ENCODE measurements at places on chromosomes 16 and 17.

DNA sequence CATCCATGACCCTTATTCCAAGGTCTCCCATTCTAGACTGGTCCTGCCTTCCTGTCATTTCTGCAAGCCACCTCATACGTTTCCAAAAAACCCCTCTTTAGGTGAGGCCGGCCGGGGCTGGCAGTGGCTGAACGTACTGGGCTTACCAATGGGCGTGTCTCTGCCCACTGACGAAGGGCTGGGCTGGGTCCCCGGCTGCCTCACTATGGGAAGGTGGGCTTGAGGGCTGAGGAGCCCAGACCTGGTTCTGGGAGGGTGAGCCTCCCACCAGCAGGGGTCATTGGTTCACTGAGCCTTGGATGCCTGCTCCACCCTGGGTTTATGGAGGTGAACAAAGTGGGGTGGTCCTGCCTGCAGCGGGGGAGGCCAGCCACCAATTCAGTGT is 19.9 kb downstream of the KDM8 start:
- DNase-seq = no peak

DNA sequence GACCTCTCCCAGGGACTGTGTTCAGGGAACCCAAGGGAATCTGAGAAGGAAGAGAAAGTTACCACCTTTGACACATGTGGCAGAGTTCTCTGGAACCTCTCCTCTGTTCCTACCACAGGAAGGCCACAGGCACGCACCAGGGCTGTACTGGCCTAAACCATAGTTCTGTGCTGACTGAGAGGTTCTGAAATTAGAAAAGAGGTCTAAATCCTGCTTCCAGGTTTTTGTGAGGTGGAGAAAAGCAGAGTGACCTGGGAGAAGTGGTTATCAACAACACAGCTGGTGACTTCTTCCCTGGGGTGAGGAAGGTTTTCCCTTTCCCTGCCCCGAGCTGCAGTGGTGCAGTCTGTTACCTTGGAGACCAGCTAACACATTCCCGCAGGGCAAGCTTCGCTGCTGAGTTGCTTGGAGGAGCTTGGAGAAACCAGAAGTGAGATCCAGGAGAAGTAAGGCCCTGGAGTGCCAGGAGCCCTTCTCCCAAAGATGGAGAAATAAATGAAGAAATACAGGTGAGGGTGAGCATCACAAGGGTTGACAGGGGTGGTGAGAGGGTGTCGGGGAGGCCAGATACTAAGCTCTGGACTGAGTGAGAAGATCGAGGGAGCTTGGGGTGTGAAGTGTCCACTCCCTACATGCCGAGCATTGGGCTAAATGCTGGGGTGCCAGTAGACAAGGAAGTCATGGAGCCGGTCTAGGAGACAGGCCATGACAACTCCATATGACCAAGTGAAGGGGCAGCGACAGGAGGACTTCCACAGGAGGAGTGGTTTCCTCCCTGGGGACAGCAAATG is at the start of gene VWA3A:
VWA3A (plus strand) TSS at position 399 of the 791 bp plus-strand sequence; CDS start at position 496, 97 bp downstream.
- peak; percentile 50 for DNase-seq

- DNase-seq = no peak
These were observed at the start of gene EPX for GRCh38 chr17:58192612-58193011. Gene EPX (plus strand): TSS chr17:58192726. CDS start chr17:58192847, 121 bp downstream.

DNA sequence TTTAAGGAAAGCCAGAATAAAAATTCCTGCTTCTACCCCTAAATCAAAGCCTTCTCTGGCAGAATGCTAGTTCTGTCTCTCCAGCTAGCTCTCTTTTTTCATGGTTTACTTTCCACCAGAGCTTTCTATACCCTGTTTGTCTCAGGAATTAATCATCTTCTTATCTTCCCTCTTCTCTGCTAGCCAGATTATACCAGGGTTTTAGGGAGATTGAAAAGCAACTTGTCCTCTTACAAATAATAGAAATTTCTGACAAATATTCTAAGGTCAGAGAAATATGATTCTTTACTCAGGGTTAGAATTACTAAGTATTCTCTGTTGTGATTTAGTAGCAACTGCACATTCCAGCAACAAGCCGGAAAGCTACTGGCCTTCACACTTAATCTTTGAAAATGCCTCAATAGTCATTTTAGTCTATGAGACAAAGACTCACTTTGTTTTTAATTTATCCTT is 166.4 kb downstream of the TANC2 start:
- DNase-seq = no peak

- no peak for DNase-seq
These were observed 644.3 kb downstream of the CDH8 start for GRCh38 chr16:61391896-61392295.

- no peak for DNase-seq
These were observed 6.5 kb downstream of the CENPV start for GRCh38 chr17:16346721-16347271.

DNA sequence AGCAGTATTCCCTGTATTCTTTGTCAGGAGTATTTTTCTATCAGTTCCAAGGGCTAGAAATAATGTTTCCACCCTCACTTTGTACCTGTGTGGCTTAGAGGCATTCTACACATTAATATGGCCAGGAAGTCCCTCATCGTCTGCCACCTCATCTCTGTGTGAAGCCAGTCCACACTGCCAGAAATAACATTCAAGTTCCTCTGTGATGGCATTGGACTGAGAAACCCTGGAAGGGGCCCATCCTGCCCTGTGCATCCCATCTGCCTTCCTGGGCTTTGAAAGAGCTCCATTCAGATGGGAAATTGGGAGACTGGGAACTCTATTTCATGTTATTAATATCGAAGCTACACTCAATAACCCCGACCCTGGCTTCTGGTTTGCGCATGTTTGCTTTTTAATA is 497.2 kb upstream of the CDH5 start:
- DNase-seq = no peak

GRCh38 chr16:26909623-26910022 is 157.1 kb upstream of the C16orf82 start:
- no peak for DNase-seq

GRCh38 chr17:76997981-76998531 is 129.9 kb downstream of the MGAT5B start:
- no peak for DNase-seq

- no peak for DNase-seq
These were observed 100.3 kb upstream of the NOL11 start for GRCh38 chr17:67617304-67617899.

DNA sequence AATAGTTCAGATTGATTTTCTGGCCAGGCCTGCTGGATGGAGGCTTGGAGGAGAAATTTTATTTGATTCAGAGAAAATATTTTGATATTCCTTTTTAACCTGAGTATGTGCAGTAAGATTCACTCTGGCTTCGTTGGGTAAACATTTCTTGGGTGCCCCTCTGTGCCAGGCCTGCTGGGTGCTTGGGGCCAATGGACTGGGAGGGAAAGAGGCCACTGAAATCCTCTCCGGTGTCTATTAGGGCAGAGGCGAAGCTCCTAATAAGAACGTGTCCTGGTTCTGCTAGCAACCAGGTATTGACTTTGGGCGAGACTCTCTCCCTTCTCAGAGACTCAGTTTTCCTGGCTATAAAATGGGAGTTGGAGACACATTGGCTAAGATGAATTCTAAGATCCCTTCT is 122.5 kb downstream of the CYLD start:
- DNase-seq = no peak

DNA sequence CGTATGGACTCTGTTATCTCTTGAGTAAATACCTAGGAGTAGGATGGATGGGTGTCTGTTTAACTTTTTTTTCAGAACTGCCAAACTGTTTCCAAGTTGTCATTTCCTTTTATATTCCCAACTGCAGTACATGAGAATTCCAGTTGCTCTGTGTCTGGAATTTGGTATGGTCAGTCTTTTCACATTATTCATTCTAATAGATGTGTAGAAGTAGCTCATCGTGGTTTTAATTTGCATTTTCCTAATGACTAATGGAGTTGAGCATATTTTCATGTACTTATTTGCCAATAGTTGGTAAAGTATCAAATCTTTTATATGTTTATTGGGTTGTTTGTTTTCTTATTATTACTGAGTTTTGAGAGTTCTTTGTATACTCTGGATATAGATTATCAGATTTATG is 27.0 kb downstream of the MRTFB start:
- no peak for DNase-seq

DNA sequence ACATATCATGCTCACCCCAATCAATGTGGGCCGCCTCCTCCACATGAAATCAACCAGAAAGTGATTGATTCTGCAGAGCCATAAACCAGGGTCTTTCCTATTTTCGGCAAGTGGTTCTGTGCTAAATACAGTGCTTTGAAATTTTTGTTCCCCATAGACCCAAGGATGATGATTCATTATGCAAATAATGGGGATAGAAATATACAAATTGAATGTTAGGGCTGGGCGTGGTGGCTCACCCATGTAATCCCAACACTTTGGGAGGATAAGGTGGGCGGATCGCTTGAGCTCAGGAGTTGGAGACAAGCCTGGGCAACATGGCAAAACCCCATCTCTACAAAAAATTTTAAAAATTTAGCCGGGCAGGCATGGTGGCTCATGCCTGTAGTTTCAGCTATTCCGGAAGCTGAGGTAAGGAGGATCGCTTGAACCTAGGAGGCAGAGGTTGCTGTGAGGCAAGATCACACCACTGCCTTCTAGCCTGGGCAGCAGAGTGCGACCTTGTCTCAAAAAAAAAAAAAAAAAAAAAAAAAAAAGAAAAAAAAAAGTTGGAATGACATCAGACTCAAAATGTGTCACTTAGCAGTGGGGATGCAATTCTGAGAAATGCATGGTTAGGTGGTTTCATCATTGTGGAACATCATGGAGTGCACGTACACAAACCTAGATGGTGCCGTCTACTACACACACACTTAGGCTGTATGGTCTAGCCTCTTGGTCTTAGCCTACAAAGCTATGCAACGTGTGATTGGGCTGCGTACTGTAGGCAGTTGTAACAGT is 581.7 kb downstream of the MAF start:
- DNase-seq = no peak

- no peak for DNase-seq
These were observed 135.5 kb downstream of the MYO1D start for GRCh38 chr17:32741381-32741780.

GRCh38 chr17:50187394-50187725 is 14.1 kb downstream of the COL1A1 start:
- no peak for DNase-seq

GRCh38 chr16:57893559-57894389 is 77.2 kb downstream of the CNGB1 start:
- DNase-seq = no peak

- DNase-seq = no peak
These were observed 12.2 kb downstream of the MED13 start for GRCh38 chr17:62052765-62053338.

GRCh38 chr17:28563475-28563874 is 7.8 kb downstream of the PIGS start:
- DNase-seq = no peak

DNA sequence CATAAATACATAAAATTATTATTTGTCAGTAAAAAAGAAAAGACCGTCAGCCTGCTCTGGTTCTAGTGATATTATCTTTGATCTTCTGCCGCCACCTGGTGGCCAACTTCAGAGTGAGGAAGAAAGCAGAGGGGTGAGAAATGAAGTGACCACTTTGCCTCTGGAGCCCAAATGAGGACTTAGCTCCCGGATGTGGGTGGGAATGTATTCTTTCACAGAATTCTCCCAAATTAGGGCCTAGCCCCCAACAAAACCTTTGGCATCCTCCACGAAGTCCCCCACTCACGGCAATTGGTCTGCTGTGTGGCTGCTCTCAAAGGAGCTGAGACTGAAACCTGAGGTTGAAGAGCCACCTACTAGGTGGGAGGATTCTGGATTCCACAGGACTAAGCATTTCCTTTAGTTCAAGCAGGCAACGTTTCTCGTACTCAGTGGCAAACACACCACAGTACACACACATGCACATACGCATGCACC is 4.9 kb upstream of the ZNF267 start:
- DNase-seq = peak; percentile 83

- no peak for DNase-seq
These were observed 7.7 kb downstream of the JPT1 start for GRCh38 chr17:75146592-75146991.

GRCh38 chr17:39920218-39921210 is 2.1 kb upstream of the GSDMB start:
- peak; percentile 22 for DNase-seq

- DNase-seq = no peak
These were observed 18.8 kb downstream of the SRP68 start for GRCh38 chr17:76053246-76054111.

DNA sequence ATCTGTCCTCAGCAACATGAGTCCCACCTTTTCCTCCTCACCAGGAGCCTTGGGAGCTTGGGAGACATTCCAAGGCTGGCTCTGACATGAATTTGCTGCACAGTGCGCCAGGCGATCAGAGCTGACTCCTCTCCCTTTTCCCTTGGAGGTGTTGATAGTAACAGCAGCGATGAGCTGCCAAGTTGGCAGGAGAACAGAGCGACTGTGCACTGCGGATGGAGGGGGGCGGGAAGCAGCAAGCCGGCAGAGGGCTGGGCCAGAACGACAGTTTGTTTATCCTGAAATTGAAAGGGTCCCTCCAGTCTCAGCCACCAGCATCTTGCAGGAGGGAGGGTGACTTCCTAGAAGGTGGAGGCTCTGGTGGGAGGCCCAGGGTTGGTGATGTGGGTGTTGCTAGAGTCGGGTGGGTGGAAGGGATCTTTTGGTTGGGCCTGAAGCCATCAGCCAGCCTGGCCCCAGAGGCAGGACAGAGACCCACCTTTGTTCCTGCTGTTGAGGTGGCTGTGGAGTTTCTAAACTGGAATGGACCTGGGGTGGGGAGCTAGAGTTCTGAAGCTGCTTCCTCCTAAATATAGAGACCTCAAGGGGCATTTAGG is 22.5 kb upstream of the DYNLL2 start:
- DNase-seq = no peak

GRCh38 chr16:5865236-5865635 is 767.6 kb upstream of the EEF2KMT start:
- peak; percentile 35 for DNase-seq

DNA sequence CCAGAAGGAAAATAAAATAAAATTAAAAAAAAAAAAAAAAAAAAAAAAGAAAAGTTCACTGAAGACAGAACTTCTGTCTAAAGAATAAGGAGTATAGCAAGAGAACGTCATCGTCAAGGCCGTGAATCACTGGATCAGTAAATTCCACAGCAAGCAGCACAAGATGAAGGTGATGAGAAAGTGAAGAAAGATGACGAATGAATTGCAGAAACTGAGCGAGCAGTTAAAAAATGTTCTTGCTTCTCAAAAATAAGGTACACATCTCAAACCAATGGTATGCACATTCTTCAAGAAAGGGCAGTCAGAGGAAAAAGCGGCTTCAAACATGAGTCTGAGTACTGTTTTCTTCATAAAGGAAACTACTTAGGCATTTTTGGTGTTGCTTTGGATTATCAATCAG is 104.7 kb downstream of the SMG6 start:
- DNase-seq = no peak
